ENCODE measurements at places on chromosomes 6 and 20.

- no peak for DNase-seq
Observed at GRCh38 chr6:109739686-109740085, 48.6 kb downstream of the FIG4 start.

DNA sequence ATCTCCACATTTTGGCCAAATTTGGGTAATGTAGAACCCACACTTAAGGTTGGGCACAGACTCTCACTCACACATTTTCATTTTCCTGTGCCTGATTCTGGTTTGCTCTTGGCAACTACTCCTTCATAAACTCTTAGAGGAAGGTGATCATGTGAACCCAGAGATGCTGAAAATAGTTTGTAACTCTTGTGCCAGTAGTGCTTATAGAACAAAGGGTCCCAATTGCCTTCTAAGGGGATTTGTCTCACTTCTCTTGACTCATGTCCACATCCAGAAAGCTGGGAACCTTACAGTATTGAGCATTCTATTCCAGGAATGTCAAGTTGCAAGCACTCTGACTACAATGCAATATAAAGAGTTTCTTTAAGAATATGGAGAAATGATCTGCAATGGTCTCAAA is 62.0 kb upstream of the TASP1 start:
- DNase-seq: no peak

- peak; percentile 64 for DNase-seq
Observed at GRCh38 chr6:167855825-167856425, 29.2 kb downstream of the AFDN start.

GRCh38 chr20:24771542-24772061 is 177.5 kb upstream of the CST7 start:
- DNase-seq: no peak

- no peak for DNase-seq
Observed at GRCh38 chr6:34063651-34064050, 82.2 kb downstream of the GRM4 start.

DNA sequence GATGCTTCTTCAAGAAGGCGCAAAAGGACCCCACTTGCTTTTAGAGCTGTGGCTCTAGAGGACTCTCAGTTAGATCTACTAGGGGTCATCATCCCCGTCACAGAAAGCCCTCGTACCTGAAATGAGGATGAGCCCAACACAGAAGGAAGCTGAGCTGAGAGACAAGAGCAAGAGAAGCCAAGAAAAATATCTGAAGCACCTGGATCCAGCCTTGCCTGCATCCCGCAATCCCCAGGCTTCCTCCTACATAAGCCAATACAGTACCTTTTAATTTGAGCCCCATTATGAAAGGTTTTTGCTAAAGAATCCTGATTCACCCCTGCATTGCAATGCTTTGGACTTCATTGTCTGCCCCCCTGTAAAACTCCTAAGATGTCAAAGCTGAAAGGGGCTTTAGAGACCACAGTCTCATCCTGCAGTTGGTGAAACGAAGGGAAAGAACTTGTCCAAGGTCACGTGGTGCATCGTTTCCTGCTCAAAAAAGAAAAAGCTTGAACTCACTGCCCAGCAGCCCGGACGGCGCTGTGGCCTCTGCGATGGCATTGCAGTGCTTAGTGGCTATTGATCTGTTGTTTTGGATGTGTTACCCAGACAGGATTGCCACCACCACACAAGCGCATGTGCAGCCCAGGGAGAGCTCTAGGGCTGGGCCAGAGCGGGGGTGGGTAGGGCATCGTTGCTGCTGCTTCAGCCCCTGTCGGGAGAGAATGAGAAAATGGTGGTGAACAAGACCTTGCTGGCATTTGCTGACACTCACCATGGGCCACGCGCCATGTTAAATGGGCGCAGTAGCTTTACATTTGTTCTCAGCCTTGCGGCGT is 28.4 kb downstream of the AAR2 start:
- no peak for DNase-seq

DNA sequence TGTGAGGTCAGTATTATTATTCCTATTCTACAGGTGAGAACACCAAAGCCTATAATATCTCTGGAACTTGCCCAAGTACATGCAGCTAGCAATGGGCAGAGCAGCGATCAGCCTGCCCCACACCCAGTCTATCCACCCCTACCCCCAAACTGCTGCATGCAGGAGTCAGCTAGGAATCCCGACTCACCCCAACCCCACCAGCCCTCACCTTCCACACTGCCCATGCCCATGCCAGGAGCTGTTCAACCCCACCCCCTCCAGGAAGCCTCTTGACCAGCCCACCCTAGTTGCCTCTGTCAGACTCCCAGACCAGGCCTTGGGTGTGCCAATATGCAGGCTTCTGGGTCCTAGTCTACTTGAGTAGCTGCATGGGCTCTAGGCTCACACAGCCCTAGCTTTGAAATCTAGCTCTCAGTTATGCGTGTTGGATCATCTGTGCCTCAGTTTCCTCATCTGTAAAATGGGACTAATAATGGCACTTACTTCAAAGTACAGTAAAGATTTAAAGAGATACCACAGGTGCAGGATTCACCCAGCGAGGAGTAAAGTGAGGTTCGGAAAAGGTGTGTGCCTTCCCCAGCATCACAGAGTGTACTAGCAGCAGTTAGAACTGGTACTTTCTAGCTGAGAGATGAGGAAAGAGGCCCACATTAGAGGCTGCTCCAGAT is 173.2 kb downstream of the VEGFA start:
- no peak for DNase-seq

GRCh38 chr6:422433-423054 is 31.0 kb downstream of the IRF4 start:
- DNase-seq: peak; percentile 31

DNA sequence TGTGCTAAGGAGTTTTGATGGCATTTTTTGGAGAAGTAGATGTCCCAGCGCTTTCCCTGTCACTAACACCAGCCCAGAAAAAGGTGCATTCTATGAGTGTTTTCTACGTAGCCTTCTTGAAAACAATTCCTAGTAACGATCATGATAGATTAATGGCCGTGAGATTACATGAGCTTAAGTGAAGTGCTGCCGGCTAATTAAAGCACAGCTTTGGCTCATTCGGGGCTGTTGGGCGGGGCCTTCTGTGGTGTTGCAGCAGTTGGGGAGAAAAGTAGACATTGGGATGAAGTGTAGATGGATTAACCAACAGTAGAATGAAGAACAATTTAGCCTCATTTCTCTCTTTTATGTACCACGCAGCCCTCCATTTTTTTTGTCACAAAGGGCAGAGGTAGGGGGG is 20.8 kb upstream of the TRAF3IP2 start:
- DNase-seq: no peak
